Left hindlimb (tissue), 1 donor: ENCODE measurements at places on chromosomes 1 and 21.

- no peak for DNase-seq
Observed at GRCh38 chr1:229509576-229509975, 1.4 kb upstream of the NUP133 start.

DNA sequence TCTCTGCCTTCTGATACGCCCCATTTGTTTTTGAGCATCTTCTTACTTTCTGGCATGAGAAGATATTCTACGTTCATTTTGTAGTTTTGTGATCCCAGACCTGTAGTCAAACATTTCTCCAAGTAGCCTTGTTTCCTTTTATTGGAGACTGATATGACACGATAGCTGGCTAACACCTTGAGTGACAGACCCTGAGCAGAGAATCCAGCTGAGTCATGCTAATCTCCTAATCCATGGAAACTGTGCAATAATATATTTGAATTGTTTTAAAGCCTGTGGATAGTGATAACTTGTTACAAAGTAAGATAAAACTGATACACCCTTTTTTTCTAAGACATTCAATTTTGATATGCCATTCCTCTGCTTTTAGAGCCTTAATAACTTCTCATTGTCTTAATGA lies 1.2 kb upstream of the IFI44L start:
- no peak for DNase-seq

- peak; percentile 47 for DNase-seq
Observed at GRCh38 chr1:27430903-27431600, 38.6 kb downstream of the GPR3 start.

- no peak for DNase-seq
Observed at GRCh38 chr1:10211805-10212410, 1.5 kb downstream of the KIF1B start.

DNA sequence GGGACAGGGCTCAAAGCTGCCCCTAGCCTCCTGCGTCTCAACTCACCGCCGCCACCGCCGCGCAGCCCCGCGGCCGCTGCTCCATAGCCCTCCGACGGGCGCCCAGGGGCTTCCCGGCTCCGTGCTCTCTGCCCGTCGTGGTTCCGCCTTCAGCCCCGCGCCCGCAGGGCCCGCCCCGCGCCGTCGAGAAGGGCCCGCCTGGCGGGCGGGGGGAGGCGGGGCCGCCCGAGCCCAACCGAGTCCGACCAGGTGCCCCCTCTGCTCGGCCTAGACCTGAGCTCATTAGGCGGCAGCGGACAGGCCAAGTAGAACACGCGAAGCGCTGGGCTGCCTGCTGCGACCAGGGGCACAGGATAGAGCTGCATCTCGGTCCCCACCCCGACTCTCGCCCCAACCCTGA lies at the start of gene TNFRSF25:
Gene TNFRSF25, minus strand, starts transcription at position 151 of the 400 bp plus-strand sequence. Its CDS starts 66 bp downstream, at position 85.
- no peak for DNase-seq

DNA sequence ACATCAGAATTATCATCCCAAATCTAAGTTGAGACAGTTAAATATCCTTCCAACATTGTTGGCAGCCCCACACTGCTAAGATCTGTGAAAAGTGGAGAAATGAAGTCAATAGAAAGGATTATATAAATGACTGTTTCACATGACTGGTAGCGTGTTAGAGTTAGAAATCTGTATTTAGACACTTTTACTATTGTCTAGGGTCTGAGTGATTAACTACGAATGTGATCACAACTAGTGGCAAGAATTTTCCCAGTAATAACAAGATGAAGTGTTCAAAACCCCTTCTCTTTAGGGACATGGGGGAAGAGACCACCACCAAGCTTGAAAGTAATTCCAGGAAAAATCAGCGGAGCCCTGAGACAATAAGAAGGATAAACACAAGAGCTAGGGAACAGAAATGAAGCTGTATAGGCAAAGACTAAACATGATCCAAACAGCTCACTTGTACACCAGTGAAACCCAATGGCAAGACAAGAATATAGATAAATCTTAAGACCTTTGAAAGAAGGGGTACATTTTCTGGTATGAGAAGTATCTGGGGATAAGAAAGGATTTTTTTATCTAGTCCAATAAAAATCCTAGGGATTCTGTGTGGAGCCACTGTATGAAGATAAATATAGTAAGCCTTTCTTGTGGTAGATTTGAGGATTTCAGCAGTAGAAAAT lies 646.6 kb upstream of the USP24 start:
- no peak for DNase-seq

GRCh38 chr1:39829791-39830533 lies 41.3 kb upstream of the BMP8B start:
- no peak for DNase-seq

DNA sequence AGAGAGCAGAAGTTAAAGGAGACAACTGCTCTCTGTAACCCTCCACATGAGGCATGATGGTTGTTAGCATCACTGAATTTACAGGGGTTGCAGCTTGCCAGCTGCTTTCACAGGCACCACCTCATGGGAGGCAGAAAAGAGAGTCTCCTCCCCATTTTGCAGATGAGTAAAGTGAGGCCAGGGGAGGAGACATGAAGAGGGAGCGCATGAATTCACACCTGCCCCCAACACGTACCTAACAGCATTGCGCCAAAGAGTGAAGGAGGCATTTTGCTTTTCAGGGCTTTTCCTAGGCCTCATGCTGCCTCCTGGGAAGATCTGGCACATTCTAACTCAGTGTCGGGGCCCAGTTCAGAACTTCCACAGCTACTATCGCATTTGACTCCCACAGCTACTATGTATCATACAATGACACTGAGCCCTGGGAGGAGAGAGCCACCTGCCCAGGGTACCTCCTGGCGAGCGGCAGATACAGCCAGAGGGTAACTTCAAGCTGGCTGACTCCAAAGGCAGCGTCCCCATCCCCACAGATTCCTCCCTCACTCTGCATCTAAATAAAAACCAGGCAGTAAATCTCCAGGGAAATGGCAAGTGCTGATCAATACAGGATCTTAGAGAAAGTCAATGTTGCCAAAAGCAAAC lies 34.0 kb downstream of the GLIS1 start:
- DNase-seq: no peak

- DNase-seq: no peak
Observed at GRCh38 chr1:208084220-208084619, 160.0 kb downstream of the PLXNA2 start.

GRCh38 chr1:1534401-1535154 lies 5.8 kb downstream of the TMEM240 start:
- DNase-seq: no peak

DNA sequence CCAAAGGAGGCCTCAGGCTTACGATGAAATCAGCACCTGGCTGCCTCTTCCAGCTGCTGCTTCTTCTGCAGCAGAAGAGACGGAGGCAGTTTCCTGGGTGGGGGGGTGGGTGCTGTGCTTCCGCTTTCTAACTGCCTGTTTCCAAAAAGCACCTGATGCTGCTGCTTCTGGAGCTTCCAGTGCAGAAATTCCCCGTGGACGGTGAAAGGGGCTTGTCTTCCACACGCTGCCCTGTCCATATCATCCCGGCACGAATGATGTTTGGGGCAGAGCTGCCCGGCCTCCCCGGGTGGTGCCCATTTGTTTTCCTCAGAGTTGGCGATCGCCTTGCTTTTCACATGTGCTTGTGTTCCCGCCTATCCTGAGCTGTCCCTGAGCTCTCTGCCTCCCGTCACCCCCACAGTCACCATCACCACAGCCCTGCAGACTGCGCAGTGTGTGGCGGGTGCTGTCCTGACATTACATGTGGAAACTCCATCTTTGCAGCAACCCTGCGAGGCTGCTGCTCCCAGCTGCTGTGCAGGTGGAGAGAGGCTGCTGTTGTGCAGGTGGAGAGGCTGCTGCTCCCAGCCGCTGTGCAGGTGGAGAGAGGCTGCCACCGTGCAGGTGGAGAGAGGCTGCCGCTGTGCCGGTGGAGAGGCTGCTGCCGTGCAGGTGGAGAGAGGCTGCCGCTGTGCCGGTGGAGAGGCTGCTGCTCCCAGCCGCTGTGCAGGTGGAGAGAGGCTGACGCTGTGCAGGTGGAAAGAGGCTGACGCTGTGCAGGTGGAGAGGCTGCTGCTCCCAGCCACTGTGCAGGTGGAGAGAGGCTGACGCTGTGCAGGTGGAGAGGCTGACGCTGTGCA lies 1.8 kb downstream of the TTLL10 start:
- DNase-seq: no peak

- DNase-seq: no peak
Observed at GRCh38 chr1:93671099-93671621, 10.5 kb downstream of the BCAR3 start.

GRCh38 chr1:244104309-244105060 lies 53.4 kb downstream of the ZBTB18 start:
- no peak for DNase-seq

GRCh38 chr1:170823120-170823519 lies 112.2 kb upstream of the MROH9 start:
- DNase-seq: no peak

- DNase-seq: no peak
Observed at GRCh38 chr1:57683037-57683942, 259.4 kb upstream of the DAB1 start.

GRCh38 chr1:98351561-98351960 lies 310.0 kb upstream of the SNX7 start:
- DNase-seq: no peak

- no peak for DNase-seq
Observed at GRCh38 chr1:207807690-207808321, 56.0 kb downstream of the CD46 start.

DNA sequence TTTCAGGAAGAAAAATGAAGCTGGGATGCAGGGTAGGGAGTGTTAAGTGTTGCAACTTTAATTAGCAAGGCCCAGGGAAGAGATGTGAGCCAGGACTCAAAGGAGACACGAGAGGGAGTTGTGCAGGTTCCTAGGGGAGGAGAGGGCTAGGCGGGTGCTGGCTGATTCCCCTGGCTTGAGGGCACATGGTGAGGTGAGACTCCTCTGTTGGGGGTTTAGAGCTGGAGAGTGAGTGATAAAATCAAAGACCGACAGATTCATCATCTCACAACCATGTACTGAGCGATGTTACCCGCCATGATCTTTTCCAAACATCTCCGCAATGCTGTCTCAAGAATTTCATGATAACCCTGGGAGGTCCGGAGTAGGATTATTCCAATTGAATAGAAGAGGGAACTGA lies 161.8 kb upstream of the CSF3R start:
- DNase-seq: no peak

DNA sequence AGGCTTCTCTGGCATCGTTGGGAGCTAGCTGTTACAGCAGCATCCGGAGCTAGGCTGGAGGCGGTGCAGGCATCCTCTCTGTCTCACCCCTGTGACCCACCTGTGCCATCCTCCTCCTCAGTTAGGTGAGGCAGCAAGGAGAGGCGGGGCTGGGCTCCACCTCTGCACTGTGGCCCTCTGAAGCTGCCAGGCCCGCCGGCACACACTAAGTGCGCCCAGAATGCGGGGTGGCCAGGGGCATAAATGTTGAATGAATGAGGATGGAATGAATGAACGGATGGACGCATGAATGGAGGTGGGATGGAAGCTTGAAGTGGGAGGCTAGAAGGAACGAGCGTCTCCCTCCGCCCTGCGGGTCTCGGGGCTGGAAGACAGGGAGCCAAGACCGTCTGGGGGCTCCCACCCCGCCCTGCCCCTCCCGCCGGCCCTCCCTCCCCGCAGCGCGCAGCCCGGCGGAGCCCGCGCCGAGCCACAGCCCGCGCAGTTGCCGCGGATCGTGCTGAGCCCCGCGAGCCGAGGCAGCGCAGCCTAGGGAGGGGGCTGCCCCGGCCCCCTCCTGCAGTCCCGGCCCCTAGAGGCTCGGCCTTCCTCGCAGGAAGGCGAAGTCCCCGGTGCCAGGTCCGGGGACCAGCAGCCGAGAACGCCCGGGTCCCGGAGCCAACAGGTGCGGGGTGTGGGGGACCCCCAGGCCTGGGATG lies at the start of gene HCRTR1:
Gene HCRTR1, plus strand, starts transcription at position 472 of the 698 bp plus-strand sequence. CDS start 1,504 bp downstream, outside the sequence.
- DNase-seq: no peak

- no peak for DNase-seq
Observed at GRCh38 chr1:64212031-64212430, 8.6 kb downstream of the UBE2U start.

GRCh38 chr1:42177541-42177981 lies 13.0 kb upstream of the GUCA2A start:
- DNase-seq: peak; percentile 63

GRCh38 chr21:36989699-36990507 lies 16.6 kb upstream of the RIPPLY3 start:
- DNase-seq: peak; percentile 95

DNA sequence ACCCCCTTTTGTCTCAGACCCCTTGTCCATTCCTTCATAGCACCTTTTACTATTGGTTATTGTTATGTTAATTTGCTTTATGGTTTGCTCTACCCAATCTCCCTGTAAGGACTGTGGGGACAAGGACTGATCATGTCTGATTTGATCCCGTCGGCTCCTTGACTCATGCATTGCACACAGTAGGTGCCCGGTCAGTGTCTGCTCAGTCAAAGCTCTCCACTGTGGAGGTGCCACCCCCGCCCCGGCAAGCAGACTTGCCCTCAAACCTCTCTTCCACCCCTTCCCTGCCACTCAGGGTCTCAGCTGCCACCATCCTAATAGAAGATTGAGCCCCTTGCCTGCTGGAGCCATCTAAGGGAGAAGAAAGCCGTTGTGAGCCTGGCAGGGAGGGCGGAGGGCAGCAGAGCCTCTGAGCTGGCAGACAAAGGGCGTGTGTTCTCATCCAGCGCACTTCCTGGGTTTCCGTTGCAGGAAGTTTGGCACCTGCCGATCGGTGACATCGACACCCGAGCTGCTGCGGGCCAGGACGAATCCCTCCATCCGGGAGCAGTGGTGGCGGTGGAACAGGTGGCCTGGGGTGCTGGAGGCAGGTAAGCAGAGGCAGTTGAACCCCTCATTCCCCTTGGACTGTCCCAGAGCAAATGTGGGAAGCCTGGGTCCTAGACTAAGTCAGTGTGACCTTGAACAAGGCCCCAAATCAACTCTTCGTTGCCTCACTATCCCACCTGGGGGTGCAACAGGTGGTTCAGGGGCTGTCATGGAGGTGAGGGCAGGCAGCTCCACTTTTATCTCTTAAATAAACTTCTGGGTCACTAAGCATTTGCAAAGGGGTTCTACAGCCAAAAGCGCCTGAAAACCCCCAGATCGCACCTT lies 2.2 kb upstream of the FBLIM1 start:
- DNase-seq: no peak

- DNase-seq: no peak
Observed at GRCh38 chr1:41741244-41741643, 177.5 kb downstream of the HIVEP3 start.

- no peak for DNase-seq
Observed at GRCh38 chr1:4612991-4613390, 41.4 kb upstream of the AJAP1 start.

GRCh38 chr1:26724118-26724517 lies 28.3 kb downstream of the ARID1A start:
- DNase-seq: no peak

- DNase-seq: no peak
Observed at GRCh38 chr1:55808263-55808662, 593.1 kb upstream of the USP24 start.

DNA sequence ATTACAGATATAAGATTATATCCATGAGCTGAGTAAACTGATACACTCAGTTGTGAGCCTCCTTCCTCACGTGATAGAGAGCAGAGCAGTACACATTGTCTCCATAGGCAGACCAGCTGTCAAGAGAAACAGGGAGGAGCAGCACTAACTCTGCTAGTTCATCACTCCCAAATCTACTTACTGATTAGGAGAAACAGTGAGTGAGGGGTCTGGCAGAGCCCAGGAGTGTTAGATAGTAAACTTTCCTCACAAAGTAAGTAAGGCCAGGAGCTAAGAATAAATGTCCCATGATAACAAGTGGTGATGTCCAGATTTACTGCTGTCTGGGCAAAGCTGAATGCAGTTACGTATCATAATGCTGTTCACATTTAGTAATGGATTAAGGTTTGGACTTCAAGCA lies 168.6 kb upstream of the KCNK2 start:
- no peak for DNase-seq

GRCh38 chr1:54392401-54392800 lies 13.8 kb downstream of the SSBP3 start:
- no peak for DNase-seq

- no peak for DNase-seq
Observed at GRCh38 chr1:227736814-227737432, 1.7 kb downstream of the SNAP47 start.
